ENCODE measurements at places on chromosomes 1 and 21.

- no peak for DNase-seq
Observed at GRCh38 chr1:174911606-174912005, 88.1 kb upstream of the CACYBP start.

- no peak for DNase-seq
Observed at GRCh38 chr1:229162825-229163515, 107.9 kb upstream of the RAB4A start.

DNA sequence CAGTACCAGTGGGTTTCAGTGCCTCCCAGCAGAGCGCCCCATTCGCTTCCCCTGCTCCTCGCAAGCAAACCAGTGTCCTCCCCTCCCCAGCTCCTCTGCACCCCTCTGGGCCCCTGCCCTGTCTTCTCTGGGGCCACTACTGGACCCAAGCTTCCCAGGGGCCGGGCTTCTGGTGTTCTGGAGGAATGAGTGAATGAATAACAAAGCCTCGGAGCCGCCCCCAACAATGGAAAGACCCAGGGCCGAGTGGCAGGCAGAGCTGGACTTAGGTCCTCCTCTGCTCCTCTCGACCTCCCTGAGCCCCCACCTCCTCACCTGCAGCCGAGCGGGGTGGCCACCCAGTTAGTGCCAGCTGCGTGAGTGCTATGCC is 37.6 kb downstream of the MATN1 start:
- no peak for DNase-seq

DNA sequence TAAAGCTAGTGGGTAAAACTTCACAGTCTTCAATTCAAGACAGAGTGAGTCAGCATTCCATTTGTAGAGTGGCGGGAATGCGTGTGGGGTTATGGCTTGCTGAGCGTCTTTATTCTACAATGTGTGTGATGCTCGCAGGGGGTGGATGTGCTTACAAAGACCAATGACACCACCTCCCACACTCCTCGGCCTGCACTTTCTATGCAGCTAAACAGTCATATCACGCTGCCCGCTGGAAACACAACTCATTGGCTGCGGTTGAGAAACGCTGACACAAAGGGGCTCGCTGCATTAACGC is 298.5 kb downstream of the PCP4 start:
- no peak for DNase-seq

- DNase-seq: no peak
Observed at GRCh38 chr21:44332383-44332782, 6.8 kb downstream of the CFAP410 start.

- DNase-seq: no peak
Observed at GRCh38 chr1:36861375-36861774, 172.9 kb downstream of the GRIK3 start.

DNA sequence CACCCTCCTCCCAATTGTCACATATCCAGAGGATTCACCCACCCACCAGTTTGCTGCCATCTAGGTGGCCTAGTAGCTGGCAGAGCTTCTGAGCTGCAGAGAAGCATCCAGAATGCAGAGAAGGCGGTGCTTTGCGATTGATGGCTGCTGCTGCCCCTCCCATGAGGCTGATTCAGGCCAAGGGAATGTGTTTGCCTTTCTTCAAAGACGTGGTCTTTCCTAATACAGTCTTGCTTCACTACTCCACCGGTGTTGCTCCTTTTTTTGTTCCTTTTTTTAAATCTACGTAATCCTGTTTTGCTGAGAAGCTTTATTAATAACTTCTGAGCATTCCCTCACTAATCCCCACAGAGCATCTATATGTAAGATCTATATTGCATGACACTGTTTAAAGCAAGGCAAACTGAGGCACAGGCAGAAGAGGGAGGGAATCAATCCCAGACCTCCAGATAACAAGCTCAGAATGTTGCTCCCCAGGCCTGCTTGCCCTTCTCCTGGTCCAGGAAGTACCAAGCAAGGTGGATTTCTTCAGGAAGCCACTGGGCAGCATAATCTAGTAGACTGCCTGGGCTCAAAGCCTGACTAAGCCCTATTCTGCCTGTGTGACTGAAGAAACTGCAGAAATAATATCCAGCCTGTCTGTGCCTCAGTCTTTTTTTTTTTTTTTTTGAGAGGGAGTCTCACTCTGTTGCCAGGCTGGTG is 275.5 kb upstream of the FMN2 start:
- DNase-seq: no peak

- DNase-seq: no peak
Observed at GRCh38 chr21:28781602-28782276, 210.9 kb downstream of the LTN1 start.

DNA sequence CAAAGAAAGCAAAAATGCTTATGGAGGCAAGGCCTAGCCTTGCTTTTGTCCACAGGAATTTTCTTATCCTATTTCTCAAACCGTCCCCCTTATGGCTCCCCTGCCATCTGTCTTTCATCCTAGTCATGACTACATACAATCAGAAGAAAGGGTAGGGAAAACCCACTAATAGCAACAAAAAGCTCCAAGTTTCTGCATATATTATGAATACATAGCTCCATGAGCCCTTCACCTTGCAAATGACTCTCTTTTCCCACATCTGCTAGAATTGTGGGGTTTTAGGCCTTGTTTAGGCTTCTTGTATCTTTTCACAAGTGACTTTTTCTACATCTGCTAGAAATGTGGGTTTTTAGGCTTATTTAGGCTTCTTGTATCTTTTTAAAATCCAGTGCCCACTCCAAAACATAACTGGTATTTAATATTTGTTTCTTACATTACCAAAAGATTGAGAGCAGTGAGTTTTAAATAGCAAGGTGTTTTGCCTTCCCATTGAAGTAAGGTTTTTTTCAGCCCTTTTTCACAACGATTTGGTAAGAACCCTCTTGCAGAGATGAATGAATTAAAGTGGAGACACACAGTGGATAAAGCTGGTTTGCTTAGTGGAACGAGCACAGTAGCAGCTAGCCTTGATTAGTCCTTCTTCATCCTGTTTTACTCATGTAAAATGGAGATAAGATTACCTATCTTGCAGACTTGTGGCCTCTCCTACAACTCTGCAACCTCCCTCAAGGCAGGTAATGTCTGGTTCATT is 4.4 kb downstream of the GADD45A start:
- DNase-seq: no peak

- no peak for DNase-seq
Observed at GRCh38 chr1:58763214-58763613, 20.6 kb downstream of the JUN start.

DNA sequence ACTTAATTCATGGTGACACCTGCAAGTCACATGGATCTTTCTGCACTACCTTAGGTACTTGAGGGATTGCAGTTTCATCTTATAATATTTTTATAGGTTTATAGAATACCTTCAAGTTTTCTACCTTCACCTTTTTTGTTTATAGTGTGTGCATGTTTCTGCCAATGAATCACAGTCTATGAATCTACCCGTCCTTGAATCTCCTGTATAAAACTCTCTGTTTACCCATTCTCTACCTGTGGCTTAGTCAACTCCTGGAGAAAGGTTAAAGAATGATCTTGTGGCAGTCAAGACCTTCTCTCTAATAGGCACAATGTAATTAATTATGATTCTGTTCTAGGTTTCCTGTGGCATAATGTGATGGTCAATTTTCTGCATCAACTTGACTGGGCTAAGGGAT is 3.2 kb upstream of the GSTM2 start:
- no peak for DNase-seq

GRCh38 chr1:107936498-107937481 is 28.2 kb downstream of the VAV3 start:
- no peak for DNase-seq

DNA sequence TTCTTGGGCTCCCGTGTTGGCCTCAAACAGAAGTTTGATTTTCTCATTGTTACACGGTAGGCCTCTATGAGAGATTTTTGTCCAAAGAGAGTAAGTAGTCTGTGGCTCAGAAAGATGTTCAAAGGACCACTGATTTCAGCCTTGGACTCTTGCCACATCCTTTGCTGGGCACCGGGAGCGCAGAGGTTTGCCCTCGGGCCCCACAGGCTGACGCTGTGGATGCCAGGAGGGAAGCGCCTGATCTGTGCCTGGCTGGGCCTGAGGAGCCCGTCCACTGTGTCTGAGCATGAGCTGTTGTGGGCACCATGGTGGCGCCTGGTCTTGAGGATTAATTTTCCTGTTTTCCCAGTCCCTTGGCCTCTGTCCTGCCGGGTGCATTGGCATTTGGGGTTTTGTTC is 52.3 kb downstream of the PCNT start:
- no peak for DNase-seq

DNA sequence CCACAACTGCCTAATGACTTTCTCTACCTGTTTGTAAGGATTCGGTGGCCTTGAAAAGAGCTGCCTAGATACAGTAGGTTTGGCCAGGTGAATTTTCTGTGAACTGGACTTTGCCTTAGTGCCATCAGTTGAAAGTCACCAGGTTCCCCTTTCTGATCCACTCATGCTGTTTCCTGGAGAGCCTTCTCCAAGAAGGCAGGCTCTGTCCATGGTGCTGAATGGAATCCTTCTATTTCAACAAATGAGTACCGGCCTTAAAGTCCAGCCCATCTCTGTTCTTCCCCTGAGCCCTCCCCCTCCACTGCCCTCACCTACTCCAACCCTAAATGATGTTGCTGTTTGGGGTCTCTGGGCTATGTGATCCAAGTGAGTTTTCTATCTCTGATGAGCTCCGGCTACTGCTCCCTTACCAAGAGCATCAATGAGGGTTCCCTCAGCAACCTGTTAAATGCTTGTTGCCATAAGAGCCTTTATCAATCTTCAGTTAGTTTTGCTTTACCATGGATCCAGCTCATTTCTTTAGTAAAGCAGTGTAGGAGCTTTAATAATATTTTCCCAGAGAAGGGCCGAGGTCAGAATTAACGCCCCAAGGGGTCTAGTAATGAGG is 500.4 kb downstream of the PTPRU start:
- no peak for DNase-seq

DNA sequence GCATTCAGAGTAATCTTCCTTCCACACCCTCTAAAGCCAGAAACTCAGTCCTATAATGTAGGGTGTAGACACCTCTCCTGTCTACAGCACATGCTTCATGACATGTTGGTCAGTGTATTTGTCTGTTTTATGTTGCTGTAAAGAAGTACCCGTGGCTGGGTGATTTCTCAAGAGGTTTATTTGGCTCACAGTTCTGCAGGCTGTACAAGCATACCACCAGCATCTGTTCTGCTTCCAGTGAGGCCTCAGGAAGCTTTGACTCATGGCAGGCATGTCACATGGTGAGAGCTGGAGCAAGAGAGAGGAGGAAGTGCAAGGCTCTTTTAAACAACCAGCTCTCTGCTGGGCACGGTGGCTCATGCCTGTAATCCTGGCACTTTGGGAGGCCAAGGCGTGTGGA is 12.1 kb downstream of the PLOD1 start:
- DNase-seq: no peak

DNA sequence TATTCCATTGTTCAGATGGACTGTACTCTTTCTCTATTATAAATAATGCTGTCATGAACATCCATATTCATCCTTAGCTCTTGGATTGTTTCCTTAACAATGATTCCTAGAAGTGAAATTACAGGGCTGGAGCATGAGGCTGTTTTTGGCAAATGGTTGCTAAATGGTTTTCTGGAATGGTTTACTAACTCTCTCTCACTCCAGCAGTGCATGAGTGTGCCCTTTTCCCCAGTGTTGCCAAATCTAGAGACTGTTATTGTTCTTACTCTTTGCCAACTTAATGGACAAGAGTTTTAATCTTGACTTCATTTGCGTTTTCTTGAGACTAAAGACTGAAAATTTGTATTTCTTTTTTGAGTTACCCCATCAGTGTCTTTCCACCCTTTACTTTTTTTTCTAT is 113.0 kb downstream of the PAPPA2 start:
- DNase-seq: no peak

DNA sequence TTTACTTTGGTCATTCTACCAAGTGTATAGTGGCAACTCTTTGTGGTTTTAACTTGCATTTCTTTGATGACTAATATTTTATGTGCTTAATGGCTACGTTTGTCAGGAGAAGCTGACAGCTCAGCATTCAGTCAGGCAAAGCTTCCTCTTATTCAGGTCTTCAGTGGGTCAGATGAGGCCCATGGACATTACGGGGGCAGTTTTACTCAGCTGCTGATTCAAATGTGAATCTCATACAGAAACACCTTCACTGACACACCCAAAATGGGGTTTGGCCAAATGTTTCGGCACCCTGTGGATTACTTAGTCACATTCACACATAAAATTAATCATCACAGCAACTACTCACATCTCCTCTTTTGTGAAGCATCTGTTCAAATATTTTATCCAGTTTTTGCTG is 104.9 kb upstream of the PLD5 start:
- no peak for DNase-seq

GRCh38 chr1:58287894-58288623 is 258.5 kb downstream of the OMA1 start:
- DNase-seq: no peak

- no peak for DNase-seq
Observed at GRCh38 chr1:35657851-35658250, 16.5 kb upstream of the PSMB2 start.
